ENCODE measurements at places on chromosomes 12 and 14.

DNA sequence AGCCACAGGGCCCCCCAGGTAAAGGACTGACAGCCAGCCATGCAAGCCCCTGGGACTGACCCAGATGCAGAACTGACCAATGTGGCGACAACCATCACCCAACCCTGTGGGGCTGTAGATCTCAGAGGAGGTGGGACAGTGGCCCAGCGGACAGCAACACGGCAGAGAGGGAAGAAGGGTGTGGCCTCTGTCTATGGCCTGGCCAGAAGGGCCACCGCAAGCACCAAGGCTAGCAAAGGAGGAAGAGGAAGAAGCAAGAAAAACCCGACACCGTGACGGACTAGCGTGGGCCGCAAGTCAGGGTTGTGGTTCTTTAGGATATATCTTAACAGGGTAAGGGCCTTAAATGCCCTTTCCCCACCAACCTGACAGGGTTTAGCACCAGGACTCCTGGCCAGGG lies 71.2 kb downstream of the ITPK1 start:
- no peak for DNase-seq

DNA sequence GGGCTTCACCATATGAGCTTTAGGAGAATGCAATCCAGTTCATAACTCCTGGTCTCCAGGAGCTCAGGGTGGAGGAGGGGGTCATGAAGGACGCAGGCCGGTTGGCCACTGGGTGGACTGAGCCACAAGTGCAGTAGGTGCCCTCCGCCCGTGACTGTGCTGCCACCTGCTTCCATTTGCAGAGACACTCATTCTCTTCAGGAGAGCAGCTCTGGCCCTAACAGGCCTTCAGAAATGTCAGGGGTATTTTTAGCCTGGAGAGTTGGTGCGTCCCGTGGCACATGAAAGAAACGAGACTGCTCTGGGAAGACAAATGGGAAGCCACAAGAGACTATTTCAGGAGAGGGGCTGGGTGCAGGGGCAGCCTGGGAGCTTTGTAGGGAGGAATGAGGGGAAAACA lies 74.6 kb upstream of the MYL2 start:
- DNase-seq = no peak

DNA sequence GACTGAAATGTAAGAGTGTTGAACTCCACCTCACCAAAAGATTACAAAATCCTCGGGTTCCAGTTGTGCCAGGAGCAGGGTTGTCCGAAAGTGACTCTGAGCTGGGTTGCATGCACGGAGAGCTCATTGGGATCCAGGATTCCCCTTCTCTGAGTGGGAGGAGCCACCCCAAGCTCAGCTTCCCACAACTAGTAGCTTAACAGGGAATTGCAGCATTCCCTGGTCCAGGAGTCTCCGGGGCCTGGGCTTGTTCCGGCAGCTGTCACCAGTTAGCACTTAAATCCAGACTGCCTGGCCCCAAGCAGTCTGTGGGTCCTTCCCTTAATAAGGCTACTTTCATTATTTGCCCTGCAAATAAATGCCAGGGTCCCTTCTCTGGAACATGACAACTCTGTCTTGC lies 50.1 kb downstream of the CD9 start:
- no peak for DNase-seq

DNA sequence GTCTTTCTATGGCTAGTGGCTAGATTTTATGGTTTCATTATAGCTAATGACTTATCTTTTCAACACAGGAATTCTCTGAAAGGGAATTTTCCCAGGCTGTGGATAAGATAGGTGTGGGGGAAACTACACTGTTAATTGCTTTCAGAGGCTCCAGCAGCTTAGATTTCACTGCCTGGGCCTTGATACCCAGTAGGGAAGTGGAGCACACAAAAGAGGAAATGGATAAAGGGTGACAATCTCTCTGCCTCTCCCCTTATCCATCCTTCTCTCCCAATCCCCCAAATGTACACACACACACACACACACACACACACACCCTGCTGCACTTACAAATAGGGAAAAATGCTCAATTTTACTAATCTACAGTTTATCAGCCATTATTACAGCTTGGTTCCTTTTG lies 19.1 kb downstream of the SIX4 start:
- no peak for DNase-seq

Data from stimulated activated CD4-positive, alpha-beta T cell treated with anti-CD3 and anti-CD28 coated beads, Interleukin-15, amount 100 ng/mL, for 1 hour (primary cell).